Mesothelial cell of epicardium (in vitro differentiated cells): ENCODE measurements at places on chromosomes 1 and 21.

DNA sequence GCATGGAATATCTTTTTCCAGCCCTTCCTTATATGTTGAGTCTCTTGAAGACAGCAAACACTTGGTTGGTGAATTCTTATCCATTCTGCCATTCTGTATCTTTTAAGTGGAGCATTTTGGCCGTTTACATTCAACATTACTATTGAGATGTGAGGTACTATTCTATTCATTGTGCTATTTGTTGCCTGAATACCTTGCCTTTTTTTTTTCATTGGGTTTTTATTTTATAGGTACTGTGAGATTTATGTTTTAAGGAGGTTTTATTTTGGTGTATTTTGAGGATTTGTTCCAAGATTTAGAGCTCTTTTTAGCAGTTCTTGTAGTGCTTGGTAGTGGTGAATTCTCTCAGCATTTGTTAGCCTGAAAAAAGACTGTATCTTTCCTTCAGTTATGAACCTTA is 60.6 kb upstream of the ASPM start:
- DNase-seq: no peak

DNA sequence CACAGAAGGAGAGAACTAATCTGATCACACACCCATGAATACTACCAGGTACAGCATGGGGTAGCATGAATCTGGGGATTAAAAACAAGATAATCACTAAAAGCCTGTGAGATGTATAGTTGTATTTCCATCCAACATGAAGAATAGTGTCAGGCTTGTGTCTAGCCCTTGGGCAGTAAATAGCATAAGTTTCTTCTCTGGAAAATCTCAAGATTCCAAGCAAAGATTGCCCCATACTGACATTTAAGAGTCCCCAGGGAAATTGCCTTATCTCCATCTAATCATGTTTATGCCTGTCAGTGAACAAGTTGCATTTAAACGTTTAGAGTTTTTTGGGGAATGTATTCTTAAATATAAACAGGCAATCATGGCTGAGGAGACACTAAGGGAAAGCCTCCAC is 109.2 kb upstream of the SERTAD4 start:
- DNase-seq: no peak

DNA sequence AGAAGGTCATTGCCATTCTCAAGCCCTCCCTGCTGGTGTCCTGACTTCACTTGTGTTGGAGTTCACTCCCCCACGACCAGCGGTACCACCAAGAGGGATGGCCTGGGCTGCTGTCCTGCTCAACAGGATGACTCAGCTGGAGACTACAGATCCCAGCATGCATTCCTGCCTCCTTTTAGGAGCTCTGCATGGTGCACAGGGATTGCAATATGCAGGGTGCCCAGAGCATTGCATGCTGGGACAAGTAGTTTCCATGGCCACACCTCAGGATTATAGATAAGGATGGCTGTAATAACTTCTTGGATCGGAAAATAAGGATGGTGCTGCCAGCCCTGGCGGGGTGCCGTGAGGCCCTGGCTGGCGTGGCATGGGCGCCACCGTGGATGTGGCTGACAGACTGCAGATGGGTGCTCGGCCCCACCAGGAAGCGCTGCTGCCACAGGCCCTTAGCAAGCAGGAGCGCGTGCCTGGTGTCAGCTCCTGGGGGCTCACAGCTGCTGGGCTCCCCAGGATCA is 150.0 kb downstream of the CASZ1 start:
- DNase-seq: no peak

DNA sequence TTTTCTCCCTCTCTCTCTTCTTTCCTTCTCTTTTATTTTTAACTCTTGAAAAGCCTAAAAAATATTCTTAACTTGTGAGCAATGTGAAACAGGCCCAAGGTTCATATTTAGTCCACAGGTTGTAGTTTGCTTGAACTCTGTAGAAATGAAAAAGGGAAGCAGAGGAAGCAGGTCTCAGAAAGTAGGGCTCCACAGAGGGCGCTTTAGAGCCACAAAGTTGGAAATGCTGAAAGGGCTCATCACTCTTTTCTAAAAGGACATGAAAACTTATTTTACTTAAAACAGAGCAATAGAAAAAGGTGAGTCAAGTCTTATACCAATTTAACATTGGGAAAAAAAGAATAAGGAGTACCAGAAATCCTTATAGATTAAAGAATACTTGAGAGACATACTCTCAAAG is 247.0 kb downstream of the USP25 start:
- no peak for DNase-seq

GRCh38 chr1:154955718-154956543 is at the start of gene PBXIP1:
Gene PBXIP1, minus strand, starts transcription at chr1:154956099. Its CDS starts 2,378 bp downstream, at chr1:154953721.
- peak; percentile 58 for DNase-seq

- no peak for DNase-seq
Observed at GRCh38 chr1:42392255-42392654, 11.7 kb downstream of the RIMKLA start.

GRCh38 chr1:149967041-149967440 is 30.4 kb upstream of the MTMR11 start:
- DNase-seq: no peak

DNA sequence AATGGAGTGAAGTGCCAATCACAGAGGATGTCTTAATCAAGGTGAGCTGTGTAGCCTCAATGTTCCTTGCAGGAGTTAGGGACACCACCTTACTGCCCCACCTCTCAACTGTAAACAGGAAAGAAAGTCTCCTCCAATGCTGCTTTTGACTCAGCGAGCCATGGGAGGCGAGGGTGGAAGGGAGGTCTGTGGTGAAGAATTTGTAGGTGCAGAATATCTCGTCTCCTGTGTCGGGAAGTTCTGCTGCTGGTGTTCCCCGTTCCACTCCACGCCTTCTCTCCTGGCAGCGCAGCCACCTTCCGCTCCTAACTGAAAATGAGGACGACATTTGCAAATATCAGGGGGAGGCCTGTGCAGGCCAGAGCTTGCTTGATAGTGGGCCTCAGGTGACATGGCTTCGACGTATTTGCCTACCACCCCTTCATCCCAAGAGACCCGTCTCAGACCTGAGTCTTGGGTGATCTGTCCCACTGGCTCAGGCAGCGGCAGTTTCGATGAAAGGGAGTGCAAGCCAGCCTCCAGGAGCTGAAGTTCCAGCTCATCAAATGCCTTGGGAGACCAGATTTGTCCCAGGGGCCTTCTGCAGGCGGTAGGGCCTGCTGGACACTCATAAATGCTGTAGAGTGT is 368.3 kb upstream of the C1orf174 start:
- DNase-seq: no peak
